WTC11 (cell line): ENCODE measurements at places on chromosomes 3 and 15. TPM values are rescaled to one million over a fixed set of nuclear protein-coding genes. Genes with fewer than 3 reads are reported as not detected.

Gene GREM1
- 0.59 to 1.4 TPM (median 0.71 TPM) in 3 replicates for total RNA-seq

Gene FETUB
- not detected in 3 replicates for total RNA-seq

Gene PLCH1
- total RNA-seq, result 8.4 to 8.9 TPM (median 8.8 TPM) in 3 replicates

Gene KCNH8
- 2.5 to 2.8 TPM (median 2.8 TPM) in 3 replicates for total RNA-seq

Gene NDUFB5
- 95.6 to 114 TPM (median 104 TPM) in 3 replicates for total RNA-seq

Gene STAC
- total RNA-seq, result 5.5 to 6.4 TPM (median 5.6 TPM) in 3 replicates
